ENCODE measurements at places on chromosomes 2 and 18.
A peak's percentile ranks its signal among the peaks of the same experiment; 100 is the strongest.

DNA sequence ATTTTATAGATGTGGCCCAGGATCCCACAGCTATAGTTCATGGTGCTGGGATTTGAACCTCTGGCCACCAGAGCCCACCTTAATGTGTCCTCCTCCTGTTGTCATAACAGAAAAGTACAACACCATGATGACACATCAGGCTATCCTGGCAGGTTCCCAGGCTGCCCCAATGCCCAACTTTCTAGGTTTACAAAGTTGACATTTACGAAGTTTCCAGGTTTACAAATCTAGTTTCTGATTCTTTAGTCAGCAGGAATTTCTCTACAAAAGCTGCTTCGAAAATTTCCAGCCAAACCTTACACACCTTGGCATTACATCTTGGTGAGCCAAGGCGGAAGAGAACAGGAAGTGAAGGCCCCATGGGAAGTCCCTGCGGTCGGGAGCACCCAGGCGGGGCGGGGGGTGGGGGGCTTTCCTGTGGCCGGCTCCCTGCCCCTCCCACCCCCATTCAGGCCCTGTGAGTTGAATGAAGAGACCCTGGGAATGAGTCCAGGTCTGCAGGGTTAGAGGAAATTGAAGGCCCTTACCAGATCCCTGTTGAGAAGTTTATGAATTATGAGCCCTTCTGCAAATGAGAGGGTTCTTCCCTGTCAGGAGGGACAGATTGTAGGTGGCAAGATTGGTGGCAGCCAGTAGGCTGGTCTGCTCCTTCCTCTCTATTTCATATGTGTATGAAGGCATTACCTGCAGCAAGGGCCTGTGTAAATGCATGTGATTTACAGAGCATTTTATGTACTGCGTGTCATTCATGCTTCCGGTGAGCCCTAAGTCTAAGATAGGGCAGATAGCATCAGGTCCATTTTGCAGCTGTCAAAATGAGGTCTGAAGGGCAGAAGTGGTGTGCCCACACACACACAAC lies 11.1 kb upstream of the IL1RN start:
- no peak for DNase-seq

DNA sequence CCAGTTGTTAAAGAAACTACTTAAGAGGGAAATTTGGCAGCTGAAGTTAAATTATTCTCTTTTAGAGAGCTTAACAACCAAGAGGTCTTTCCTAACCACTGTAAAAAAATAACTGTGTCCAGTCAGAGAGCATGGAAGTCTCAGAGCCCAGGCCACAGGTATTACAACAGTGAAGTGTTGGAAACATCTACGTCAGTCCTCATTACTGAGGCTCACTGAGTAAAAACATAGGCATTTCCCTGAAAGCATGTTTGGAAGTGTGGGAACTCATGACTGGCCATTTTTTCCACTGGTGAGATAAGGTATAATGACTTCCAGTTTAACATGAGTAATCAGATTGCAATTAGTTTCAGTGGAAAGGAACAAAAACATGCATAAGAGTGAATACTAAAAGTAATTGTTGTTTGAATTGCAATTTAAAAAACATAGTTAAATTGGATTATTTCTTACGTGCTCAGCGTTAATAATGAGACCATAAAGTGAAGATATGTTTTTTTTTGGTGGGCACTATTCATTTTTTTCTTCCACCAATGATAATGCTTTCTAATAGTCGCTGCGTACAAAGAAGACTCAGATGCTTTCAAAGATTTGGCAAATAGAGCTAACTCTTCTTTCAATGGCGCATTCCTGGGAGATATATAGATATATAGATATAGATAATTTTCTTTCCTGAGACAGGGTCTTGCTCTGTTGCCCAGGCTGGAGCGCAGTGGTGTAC lies 60.8 kb downstream of the EFEMP1 start:
- DNase-seq, result no peak

DNA sequence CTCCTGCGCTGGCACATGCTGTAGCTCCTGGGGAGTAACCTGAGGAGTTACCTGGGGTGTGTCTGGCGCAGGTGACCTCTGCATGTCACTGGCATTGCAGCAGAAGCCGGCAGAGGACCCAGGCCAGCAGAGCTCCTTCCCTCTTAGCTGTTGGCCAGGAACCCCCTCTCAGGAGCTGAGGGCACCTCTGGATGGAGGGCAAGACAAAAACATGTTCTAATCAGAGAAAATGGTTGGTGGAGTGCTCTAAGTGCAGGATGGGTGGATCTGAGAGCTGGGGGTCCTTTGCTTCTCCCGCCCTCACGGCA lies 44.9 kb upstream of the SNTG2 start:
- DNase-seq, result no peak

GRCh38 chr2:237691029-237691907 lies 63.9 kb downstream of the LRRFIP1 start:
- DNase-seq, result peak; percentile 58

- DNase-seq, result no peak
Measured at GRCh38 chr2:147614979-147615470, 229.8 kb upstream of the ACVR2A start.

DNA sequence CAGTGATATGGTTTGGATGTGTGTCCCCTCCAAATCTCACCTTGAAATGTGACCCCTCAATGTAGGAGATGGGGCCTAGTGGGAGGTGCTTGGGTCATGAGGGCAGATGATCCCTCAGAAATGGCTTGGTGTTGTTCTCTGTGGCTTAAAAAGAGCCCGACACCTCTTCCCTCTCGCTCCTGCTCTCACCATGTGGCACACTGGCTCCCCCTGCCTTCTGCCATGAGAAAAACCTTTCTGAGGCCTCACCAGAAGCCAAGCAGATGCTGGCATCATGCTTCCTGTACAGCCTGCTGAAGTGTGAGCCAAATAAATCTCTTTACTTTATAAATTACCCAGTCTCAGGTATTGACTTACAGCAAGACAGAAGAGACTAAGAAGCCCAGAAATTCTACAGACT lies 357.1 kb downstream of the NRXN1 start:
- DNase-seq, result peak; percentile 42

DNA sequence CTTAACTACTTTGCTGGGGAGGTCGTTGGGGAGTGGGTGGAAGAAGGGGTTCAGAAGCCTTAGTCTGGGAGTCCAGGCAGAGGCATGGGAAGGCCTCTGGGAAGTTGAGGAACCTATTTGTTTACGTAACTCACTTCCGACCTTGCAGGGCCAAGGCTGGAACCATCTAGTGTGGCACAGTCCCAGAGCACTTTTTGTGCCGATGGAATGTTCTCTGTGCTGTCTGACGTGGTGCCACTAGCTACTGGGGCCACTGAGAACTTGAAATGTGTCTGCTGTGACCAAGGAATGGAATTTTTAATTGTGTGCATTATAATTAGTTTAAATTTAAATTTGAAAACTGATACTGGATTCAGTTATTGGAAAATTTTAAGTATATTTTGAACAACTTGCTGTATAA lies 139.7 kb downstream of the FAM161A start:
- no peak for DNase-seq

- DNase-seq, result no peak
Measured at GRCh38 chr2:176334729-176335128, 65.5 kb downstream of the MTX2 start.

DNA sequence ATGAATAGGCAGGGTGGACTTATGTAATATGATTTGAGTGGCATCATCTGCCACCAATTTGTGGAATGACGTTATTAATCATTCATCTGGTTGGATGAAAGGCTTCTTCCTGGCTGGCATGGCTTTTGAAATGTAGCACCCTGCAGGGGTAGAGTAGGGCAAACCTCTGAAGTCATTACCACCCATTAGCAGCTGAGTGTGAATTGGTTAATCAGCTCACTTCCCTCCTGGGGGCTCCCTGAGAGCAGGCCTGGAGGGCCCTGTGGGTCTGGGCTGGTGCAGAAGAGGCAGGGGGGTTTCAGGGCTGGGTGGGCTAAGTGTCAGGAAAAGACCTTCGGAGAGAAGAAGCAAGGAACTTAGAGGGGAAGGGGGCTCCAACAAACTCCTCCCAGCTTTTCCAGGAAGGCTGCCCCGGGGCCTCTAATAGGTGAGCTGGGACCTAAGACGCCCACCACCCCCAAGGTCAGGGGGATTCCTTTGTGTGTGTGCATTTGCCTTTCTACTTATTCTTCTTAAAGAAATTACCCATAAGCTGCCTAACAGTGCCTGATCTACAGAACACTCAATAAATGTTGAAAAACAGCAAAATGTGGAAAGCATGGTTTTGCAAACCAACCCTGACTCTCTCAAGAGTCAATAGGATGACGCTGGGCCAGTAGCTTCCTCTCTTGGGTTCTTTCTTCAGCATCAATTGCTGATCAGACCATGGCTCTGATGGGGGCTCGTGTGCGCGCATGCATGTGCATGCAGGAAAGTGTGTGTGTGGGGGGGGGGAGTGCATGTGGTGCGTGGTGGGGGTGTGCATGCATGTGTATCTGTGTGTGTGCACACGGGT lies 49.7 kb upstream of the ZNF516 start:
- no peak for DNase-seq

- DNase-seq, result peak; percentile 38
Measured at GRCh38 chr2:65731476-65731875, 299.1 kb upstream of the SPRED2 start.

Data from NCI-H82 (cell line).